ENCODE measurements at places on chromosomes 11 and 22.

DNA sequence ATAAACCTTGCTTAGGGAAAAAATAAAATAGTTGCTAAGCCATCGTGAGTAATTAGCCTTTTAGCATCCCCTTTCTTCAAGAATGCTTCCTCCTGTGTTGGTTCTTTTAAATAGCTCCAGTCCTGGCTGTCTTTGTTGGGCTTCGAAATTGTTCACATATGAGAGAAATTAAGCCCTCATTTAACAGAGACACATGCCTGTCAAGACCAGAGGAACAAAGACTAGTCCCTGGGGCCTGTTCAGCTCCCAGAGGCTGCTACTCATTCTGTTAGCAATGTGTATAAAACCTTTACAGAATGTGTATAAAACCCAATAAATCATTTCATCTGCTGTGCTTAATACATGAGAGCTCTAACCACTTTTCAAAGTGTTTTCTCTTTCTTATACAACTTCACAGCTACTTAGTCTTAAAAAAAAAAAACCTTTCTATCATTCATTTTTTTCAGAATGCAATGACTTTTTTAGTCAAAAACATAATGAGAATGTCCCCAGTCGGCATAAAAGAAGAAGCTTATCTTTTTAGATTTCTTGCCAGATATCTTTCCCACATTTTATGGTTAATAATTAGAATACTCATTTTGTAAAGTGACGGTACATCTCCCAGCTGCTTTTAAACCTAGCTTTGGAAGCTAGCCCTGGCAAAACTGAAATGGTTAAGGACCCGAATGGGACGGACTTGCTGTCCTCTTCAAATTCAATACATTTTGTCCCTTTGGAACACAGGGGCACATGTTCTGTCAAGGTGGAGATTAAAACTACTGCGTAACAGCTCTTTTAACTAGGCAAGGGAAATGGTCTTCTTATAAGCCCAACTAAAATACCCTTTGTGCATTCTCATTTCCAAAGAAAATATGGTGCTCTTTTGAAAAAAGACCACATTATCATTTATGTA is 186.1 kb downstream of the SOX6 start:
- DNase-seq = peak; percentile 28

- DNase-seq = peak; percentile 89
Observed at GRCh38 chr11:43989162-43989981, 46.9 kb downstream of the C11orf96 start.

DNA sequence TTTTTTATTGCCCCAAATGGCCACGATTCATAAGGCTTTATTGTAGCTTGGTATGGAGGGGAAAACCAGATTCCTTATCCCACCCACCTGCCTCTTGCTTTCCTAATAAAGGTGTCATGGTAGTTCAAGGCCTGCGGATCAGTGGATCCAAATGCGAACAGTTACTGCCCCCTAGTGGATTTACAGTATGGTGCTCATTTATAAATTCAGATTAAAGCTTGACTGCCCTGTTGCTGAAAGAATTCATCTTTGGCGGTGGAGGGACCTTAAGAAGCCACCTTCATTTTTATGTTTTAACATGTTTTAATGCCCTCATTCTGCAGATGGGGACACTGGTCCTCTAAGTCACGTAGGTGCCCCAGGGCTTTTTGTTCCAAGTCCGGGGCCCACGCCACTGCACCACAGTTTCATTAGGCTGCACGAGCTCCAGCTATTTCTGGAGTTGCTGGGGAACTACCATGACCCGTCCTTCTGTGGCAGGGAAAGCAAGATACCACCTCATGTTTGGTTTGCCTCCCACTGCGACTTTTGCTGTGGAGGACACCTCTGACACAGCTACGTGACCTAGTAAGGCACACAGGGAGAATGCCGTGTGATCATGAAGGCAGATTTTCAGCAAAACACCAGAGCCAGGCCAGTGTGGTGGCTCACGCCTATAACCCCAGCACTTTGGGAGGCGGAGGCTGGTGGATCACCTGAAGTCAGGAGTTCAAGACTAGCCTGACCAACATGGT is 15.6 kb upstream of the INCENP start:
- peak; percentile 74 for DNase-seq

- peak; percentile 30 for DNase-seq
Observed at GRCh38 chr11:3613998-3614741, 27.6 kb downstream of the ART5 start.

GRCh38 chr11:70134490-70134889 is 56.4 kb downstream of the ANO1 start:
- no peak for DNase-seq

- DNase-seq = peak; percentile 82
Observed at GRCh38 chr11:75474878-75475766, 42.1 kb upstream of the KLHL35 start.

DNA sequence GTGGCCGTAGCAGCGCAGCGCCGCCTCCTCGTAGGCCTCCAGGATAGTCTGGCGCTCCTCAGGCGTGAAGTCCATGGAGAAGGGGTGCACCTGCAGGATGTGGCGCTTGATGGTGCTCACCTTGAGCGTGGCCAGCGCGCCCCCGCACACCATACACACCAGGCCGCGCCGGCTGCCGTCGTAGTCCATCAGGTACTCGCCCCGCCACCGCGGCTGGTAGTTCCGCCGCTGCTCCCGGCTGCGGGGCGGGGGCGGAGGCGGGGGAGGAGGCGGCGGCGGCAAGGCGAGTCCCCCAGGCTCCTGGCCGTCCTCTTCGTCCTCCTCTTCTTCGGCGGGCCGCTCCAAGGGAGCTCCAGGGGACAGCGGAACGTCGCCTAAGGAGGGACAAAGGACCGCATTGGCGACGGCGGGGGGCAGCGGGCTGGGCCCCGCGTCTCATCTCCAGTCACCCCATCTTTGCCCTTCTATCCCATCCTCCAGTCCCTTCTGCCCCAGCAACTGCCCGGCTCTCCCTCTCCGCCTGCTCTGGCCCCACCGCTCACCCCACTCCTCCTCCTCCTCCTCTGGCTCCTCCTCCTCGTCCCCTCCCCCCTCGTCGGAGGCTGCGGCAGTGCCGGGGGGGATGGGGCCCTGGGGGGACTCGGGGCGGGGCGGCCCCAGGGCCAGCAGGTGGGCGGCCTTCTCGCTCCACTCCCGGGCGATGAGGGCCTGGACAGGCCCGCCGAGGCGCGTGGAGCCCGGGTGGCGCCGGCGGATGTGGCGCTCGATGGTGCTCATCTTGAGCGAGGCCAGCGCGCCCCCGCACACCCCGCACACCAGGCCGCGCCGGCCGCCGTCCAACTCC is 4.9 kb downstream of the ZFTA start:
- peak; percentile 68 for DNase-seq

DNA sequence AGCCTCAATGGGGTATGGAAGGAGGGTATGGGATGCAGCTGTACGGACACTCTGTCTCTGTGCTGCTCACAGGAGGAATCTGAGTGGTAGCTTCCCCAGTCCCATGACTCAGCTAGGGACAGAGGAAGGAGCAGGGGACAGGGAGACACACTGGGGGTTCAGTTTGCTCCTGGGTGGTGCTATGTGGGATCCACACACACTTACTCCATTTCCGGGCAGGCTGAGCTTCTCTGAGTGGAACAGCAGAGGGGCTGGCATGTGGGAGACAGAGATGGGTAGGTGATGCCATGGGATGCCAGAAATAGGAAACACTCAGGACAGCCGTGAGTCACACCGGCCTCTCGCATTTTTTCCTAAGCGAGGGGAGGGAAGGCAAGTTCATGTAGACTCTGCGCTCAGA is 59.2 kb upstream of the KIRREL3 start:
- peak; percentile 16 for DNase-seq

GRCh38 chr11:18282626-18283025 is 16.6 kb downstream of the SAA1 start:
- DNase-seq = no peak

DNA sequence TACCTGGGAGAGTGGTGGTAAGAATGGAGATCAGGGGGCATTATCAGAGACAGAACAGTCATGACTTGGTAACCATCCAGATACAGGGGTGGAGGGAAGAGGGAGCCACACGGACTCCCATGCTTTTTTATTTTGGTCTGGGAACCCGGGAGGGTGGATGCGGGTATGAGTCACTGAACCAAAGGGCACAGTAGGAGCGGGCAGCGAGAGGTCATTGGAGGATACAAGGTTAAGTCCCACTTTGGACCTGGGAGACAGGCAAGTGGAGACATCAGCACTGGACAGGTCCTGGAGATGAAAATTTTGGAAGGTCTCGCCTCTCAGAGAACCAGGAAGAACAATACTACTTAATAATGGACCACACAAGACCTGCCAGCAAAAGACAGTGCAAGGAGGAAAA is 6.7 kb downstream of the HDHD5 start:
- DNase-seq = no peak

- no peak for DNase-seq
Observed at GRCh38 chr11:116096272-116096995, 592.2 kb upstream of the CADM1 start.

DNA sequence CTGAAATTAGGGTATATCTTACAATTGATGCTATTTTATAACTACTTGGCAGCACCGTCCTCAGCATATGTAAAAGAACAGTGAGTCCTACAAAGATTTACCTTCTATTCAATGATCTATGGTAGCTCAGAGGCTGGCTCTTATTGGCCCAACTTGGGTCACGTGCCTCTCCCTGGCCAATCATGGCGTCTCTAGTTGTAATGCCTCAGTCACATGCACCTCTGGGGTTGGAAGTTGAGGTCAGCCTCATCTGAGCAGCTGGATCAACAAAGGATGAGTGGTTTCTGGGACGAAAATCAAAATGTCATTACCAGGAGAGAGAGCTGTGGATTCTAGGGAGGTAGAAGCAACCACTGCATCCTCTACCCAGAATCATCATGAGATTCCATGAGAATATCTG is 22.9 kb upstream of the ASPHD2 start:
- DNase-seq = no peak

DNA sequence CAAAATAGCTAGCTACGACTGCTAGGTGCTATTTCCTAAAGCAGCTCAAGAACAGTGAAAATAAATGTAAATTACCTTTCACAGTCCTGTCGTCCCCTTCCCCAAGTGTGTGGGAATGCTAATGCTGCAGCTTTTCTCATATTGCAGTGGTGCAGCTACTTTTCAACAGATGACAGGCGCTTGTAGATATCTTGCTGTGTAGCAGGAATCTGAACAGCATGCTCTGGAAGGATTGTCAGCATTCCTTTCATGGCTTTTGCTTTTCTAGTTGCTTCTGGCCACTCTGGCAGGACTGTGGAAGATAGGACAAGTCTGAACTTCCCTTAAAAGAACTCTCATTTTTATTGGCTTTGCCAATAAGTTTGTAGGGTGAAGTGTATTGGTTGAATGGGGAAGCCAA is 18.8 kb downstream of the FAR1 start:
- no peak for DNase-seq
